ENCODE measurements at places on chromosomes 12 and 14.

DNA sequence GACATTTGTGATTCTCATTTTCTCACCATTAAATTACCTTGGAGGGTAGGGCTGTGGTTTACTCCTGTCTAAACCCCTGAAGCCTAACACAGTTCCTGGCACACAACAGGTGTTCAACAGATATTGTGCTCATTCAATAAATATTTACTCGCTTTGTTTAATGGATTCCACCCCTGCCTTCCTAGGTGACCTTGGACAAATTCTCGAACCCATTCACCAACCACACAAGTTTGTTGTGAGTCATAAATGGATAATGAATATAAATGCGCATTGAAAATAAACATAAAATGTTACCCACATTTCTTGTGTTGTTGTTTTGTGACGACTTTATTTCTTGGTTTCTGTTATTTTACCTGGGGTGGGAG, 362 bp upstream of the TSFM start:
- DNase-seq: no peak

GRCh38 chr14:99272632-99272898, 568 bp upstream of the BCL11B start:
- DNase-seq: no peak

DNA sequence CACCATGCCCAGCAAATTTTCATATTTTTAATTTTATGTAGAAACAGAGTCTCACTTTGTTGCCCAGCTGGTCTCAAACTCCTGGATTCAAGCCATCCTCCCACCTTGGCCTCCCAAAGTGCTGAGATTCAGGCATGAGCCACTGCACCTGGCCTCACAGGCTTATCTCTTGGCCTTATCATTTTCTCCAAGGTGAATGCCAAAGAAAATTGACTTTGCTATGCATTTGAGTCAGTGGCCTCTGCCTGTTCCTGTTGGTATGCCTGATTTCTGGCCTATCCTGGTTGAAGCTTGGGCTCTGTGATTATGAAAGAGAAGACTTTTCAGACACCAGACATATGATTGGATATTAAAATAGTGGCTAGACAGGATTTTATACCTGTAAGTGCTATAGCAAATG, 34.2 kb downstream of the MANSC1 start:
- no peak for DNase-seq

GRCh38 chr14:74459289-74459946, 33.4 kb upstream of the SYNDIG1L start:
- no peak for DNase-seq

DNA sequence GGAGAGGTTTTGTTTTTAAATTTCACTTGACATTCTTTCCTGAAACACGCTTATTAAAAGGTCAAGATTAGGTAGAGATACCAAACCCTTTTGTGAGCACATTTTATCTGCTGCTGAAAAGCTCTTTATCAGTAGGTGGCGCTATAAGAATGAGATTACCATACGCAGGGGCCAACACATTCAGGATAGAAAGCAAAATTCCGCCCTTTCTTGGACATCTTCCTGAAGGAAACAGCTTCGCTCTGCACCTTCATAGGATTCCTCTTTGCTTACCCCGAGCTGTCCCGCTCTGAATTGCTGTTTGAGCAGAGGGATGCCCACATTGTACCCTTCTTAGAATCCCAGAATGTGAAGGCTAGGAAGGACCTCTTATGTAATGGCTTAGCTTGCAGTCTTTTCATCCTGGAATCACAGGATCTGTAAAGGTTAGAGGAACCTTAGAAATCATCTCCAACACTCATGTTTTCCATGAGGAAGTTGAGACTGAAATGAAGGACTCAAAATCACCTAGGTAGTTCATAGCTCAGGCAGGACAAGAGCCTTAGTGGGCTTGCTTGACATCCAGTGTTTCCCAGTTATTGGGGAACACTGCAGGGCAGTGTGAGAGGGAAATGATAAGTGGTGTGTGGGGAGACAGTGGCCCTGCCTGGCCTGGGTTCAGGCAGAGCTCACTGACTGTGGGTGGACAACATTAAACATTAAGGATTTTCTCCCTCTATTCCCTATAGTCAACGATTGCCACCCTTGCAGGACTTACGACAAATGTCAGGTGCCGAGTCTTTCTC, 38.7 kb upstream of the CRY1 start:
- DNase-seq: peak; percentile 15

DNA sequence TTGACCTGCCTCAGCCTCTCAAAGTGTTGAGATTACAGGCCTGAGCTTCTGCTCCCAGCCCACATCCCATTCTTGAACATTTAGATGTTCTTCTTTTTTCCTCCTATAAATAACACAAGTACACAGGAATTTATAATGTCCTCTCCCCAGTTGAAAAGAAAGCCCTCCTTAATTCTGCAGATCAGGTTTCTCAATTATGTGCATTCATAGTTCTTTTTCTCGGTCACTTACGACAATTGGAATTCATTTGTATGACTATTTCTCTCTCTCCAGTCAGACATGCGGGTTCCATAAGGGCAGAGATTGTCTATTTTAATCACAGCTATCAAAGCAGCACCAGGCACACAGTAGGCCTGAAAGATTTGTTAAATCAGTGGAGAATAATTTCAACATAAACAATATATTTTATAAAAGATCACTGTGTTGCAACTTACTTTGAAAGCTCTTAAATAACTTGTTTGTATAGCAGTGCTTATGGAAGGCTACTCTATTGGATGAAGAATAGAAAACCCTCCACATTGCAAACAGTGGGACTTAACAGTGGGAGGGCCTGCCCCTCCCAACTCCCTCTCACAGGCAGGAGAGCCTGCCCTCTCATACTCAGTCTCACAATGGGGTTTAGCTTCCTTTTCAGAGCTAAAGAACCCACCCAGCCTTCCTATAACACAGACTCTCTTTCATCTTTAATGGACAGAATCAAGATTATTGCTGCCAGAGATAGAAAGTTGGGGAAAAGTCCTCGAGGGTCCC, 84.1 kb upstream of the TRAF3 start:
- no peak for DNase-seq

GRCh38 chr14:30362369-30363218, 196.4 kb upstream of the G2E3 start:
- DNase-seq: no peak

GRCh38 chr12:46244997-46245396, 23.8 kb downstream of the SLC38A1 start:
- DNase-seq: no peak

- DNase-seq: no peak
Observed at GRCh38 chr12:86091681-86092080, 164.5 kb downstream of the MGAT4C start.

DNA sequence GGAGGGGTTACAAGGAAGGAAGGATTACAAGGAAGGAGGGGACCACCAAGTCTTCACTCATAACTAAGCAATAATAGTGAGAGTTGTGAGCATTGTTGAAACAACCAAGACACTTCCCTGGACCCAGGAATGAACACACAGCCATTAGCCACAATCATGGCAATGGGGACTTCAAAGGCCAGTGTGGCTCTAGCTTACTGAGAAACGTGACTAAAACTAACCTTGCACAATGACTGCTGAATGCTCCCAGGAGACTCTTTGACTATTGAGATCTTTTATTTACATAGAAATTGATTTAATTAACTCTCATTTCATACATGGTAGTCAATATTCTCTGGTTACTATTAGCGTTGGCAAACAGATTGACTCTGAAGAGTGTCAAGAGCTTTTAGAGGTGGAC, 263.0 kb upstream of the SOX5 start:
- DNase-seq: no peak

GRCh38 chr12:104790296-104791125, 167.6 kb downstream of the SLC41A2 start:
- DNase-seq: no peak

DNA sequence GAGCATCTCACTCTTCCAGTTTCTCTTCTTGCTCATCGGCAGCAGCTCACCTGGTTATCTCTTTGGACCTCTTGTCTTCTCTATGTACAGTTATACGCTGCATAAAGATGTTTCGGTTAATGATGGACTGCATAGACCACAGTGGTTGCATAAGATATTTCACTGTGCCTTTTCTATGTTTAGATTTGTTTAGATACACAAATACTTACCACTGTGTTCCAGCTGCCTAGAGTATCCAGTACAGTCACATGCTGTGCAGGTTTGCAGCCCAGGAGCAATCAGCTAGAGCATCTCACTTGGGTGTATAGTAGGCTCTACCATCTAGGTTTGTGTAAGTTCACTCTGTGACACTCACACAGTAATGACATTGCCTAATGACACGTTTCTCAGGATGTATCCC, 57.6 kb downstream of the FBXL14 start:
- DNase-seq: no peak

- no peak for DNase-seq
Observed at GRCh38 chr12:102808412-102808811, 108.6 kb downstream of the PAH start.

- no peak for DNase-seq
Observed at GRCh38 chr12:52366738-52367485, at the start of gene KRT85. KRT85 (minus strand) TSS chr12:52367481; CDS start chr12:52367405, 76 bp downstream.

- no peak for DNase-seq
Observed at GRCh38 chr12:15851045-15851620, 31.1 kb upstream of the STRAP start.

DNA sequence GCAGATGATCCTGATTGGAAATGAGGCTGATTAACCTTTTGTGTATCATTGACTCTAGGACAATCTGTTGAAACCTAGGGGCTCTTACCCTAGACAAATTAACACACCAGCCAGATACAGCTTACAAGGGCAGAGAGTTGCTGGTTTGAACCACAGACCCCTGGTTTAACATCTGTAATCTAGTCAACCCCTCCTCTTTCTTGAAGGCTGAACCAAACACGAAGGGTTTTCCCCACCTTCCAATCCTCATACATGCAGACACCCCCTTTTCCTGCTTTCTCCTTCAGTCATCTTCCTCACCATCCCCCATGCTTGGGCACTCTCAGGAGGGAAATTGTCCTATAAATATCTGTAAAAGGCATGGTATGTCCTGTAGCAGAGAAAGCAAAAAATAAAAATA, 126.0 kb upstream of the HIF1A start:
- no peak for DNase-seq

DNA sequence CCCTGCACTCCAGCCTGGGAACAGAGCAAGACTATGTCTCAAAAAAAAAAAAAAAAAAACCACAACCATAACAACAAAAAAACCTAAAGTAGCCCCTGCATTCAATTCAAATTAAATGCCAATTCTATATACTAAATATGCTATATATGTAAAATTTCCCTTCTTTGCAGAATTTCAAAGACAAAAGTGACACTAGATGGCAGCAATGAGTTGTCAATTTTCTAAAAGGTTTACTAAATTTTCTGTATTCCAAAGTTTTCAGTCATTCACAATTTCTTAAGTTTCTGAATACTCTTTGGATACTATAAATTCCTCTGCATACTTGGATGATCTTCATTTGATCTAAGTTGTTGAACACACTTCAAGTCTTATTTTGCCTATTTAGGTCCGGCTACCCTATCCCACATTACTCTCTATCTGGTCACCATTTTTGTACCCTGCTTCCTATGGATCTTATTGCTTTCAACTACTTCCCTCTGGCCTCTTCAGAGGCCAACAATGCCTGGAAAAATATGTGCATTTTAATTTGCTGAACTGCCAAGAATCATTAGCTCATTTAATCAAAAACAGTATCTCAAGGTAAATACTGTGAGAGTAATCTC, 27.9 kb downstream of the HNRNPC start:
- DNase-seq: no peak

- no peak for DNase-seq
Observed at GRCh38 chr12:64824500-64825142, at the start of gene TBC1D30. TBC1D30 (plus strand) TSS chr12:64824647; CDS start chr12:64824880, 233 bp downstream.
